Dermis microvascular lymphatic vessel endothelial cell (primary cell): ENCODE measurements at places on chromosomes 6 and 20.
A peak's percentile ranks its signal among the peaks of the same experiment; 100 is the strongest.

GRCh38 chr6:14533446-14533845, 415.9 kb downstream of the CD83 start:
- DNase-seq: no peak

DNA sequence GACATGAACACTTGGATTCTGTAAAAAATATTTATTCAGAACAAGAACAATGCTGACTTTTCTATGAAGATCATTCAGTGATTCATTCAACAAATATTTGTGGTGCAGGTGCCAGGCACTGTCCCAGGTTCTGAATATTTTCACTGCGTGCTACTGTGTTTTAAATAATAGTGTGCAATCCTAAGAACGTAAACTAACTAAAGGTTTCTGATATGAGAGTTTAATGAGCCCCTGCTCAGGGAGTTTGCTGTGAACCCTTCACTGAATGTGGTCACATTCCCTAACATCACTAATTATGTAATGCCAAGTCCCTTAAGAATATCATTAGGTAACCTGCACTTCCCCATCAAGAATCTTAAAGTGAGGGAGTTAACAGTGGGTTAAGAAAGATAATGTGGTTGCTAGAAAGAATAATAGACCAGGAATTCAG, 1.7 kb upstream of the TMEM170B start:
- DNase-seq: peak; percentile 81

DNA sequence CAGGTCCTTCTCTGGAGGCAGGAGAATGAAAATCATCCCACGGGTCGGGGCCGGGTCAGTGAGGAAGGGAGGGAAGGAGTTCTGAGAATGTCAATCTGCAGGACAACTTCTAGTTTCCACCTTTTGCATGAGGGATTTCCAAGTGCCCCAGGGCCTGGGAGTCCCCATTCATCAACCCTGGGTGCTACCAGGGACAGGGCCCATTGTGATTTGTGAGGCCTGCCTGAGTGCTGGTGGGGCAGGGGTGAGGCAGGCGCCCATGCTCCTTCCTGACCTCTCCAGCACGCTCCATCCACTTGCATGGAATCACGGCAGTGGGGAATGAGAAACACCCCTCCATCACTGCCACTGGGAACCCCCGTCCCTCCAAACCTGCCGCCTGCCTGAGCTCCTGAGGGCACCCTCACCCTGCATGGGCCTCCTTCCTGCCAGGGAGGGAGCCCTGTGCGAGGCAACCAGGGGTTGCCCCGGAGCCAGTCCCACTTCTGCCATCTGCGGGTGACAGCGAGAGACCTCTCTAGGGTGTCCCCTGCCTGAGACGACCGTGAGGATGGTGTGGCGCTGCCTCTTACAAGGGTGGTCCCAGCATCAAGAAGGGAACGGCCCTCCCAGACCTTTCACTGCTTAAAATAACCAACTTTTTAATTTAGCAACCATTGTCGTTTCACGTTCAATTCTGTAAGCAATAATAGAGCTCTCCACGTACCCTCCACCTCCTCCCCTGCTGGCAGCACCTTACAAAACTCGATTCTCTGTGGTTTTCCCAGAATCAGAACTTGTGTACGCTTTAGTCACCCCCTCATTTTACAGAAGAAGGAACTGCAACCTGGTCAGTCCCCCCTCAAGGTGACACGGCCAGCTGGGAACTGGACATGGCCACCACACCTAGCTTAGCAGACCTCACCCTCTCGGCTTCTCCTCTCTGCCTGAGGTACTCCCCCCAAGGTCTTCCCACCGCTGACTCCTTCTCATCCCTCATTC, 28.6 kb downstream of the PMEPA1 start:
- no peak for DNase-seq

DNA sequence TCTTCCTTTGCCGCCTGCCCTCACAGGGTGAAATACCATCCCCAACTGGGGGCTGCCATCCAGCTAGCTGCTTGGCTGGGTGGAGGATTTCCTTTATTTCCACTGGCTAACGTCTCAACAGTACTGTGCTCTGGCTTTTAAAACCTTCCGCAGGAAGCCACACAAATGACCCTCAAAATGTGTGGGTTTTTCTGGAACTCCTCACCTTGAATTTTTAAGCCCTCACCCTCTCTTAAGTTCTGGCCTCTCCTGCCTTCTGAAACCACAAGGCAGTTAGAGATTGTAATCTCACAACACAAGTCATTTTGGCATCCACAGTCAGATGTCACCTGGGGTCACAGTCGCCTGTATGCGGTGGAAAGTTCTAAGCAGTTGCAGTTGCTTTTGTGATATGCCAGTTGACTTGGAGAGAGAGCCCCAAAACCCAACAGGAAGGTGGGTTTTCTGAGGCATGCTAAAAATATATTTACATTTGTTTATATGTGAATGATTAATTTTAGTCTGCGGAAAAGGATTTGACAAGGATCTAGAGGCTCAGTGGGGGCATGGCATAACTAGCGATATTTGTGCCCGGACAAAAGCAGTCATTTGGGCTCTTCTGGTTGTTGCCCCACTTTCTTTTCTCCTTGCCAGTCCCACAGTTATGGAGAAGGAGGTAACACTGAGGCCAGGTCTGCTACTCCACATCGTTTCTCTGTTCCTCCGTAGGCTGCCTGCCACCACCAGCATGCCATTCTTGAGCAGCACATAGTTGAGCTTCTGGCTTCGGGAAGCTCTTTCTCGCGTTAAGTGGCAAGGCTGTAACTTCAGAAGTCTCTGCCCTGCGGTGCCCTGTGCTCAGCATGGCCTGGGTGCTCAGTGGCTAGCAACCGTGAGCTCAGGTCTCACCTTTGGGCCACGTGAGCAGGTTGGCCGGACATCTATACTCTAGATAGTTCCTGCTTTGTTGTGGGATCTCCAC, 335.3 kb downstream of the CD83 start:
- DNase-seq: no peak

DNA sequence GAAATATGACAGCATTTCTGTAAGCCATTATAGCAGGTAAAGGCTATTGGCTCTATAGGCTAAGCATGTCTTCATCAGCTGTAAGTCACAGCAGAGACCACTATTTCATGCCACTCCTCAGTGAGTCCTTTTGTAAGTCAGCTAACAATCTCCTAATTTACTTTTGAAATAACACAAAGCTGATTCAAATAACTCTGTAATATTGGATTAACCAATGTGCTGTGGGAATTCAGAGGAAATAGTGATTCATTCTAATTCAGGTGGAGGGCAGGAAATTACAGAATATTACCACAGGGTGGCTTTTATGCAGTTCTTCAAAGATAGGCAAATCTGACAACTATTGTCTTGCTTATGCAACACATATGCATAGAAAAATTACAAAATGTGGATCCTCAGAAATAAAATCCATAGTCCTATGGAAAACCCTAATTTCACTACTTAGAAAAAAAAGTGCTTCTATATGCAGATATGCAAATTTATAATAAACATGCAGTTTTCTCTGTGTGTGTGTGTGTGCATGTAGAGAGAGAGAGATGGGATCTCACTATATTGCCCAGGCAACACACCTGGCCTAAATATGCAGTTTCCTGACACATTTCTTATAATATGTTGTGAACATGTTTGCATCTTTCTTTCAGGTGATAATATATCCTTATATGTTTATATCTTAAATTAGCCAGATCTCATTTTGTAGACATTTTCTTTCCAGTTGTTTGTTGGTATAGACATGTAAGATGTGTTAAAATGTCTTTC, 4.8 kb upstream of the SMIM28 start:
- DNase-seq: peak; percentile 55

- no peak for DNase-seq
These were observed 40.3 kb downstream of the TRERF1 start for GRCh38 chr6:42411406-42411805.

GRCh38 chr6:38933426-38933825, 115.2 kb upstream of the GLP1R start:
- peak; percentile 38 for DNase-seq

- no peak for DNase-seq
These were observed 167.1 kb upstream of the SLC24A3 start for GRCh38 chr20:19045371-19045770.

GRCh38 chr6:85672623-85673022, 29.9 kb upstream of the SYNCRIP start:
- DNase-seq: no peak

DNA sequence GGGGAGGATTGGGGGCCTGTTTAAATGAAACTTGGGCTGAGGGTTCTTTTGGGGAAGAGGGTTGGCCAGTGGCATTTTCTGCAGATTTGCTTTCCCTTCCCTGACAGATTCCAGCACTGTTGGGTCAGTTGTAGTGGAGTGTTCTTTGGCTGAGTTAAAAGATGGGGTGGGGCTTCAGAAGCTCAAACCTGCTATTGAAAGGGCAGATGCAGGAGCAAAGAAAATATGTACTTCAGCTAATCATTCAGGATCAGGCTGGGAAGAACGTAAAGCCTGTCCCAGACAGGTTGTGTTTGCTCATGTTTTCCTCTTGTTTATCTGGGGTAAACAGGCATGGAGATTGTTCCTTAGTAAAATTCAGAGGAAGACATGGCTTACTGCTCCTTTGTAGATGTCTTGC, 2.5 kb downstream of the SASH1 start:
- DNase-seq: no peak

DNA sequence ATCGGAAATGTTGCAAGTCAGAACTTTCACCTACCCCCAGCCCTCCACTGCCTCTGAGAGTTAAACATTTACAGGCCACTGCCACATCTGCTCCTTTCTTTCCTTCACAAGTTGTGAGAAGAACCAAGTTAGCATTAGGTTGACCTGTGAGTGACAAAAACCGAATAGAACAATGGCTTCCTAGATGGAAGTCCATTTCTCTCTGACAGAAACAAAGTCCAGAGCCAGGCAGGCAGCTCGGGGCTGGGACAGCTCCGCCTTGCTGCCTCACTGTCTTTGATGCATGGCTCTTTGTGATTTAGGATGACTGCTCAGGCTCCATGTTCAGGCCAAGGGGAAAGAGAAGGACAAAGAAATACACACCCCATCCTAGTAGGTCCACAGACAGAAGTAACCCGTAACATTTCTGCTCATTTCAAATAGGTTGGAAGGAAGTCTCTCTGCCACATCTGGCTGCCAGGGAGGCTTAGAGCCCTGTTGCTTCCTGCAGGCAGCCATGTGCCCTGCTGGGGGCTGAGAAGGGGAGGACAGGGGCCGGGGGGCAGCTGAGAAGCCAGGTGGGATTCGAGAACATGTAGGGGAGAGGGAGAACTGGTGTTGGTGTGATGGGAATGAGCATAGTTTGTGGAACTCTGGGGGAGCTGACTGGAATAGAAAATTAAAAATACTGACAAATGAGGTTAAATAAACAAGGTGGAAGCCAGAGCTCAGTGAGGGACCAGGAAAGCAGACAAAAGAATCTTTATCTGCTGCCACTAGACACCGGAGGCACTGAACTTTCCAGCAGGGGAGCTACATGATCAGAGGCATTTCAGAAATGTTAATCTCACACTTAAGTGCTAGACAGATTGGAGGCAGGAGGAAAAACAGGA, 19.5 kb upstream of the IER3 start:
- peak; percentile 91 for DNase-seq

GRCh38 chr6:3343089-3343883, 84.5 kb downstream of the PSMG4 start:
- no peak for DNase-seq

DNA sequence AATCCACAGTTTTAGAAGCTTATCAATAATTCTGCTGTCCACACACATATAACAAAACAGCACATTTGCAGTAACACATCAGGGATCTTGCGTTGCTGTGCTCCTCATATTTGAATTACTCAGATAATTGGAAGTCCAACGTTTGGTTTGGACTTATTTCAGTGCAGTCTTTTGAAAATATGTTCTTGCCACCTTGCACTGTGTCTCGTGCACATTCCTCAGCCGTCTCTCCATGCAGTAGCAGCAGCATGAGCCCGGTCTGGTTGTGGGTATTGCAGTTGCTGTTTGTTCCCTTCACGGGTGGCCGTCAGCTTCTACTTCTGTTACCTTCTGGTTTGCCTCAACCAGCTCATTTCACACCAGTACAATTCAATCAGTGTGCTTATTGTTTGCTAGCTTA, 215.5 kb downstream of the SLC24A3 start:
- no peak for DNase-seq

DNA sequence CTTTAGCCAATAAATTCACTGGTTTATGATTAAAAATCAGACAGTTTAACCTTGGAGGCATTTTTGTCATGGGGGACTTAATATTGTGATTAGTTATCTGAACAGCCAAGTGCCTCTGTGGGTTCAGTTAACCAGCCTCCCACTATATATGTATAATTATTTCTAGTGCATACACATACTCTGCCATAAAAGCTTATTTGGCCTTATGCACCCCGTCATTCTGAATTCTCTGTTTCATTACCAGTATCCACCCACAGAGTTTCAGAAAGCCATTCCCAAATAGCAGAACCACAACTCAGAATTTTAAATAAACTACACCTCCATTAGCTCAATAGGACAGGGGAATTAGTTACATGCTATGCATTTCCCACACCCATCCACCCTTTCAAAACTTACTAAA, 279.7 kb downstream of the ZFAND3 start:
- no peak for DNase-seq

- DNase-seq: no peak
These were observed 12.2 kb downstream of the TGIF2 start for GRCh38 chr20:36585410-36586125.

GRCh38 chr6:115643762-115644161, 416.9 kb downstream of the FRK start:
- no peak for DNase-seq

DNA sequence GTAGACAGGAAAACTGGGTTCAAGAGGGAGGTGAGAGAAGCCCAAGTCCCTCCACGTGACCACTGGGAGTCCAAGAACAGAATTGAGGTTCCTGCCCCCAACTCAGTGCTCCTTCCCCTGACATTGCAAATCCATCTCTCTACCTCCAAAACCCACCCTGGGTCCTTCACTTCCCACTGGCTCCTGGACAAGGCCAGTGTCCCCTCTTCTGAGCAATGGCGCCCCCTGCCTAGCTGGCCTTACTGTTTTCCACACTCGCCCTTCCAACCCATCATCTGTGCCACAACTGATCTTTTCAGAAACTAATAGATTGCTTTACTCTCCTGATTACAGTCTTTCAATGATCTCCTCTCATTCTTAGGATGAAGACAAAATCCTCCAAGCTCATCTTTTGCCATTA, 200.3 kb downstream of the ANKRD60 start:
- DNase-seq: no peak

DNA sequence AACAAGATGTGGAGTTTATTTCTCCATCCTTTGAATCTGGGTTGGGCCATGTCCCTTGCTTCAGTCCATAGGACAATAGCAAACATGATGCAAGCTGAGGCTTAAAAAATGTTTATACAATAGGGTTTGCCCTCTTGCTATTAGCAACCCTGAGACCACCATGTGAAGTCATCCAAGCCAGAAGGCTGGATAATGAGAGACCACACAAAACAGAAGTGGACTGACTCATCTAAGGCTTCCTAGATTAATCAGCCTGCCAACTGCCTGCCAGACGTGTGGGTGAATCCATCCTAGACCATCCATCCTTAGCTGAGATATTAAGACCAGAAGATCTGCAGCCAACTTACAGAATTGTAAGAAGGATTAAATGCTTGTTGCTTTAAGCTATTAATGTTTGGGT, 38.1 kb upstream of the ISM1 start:
- no peak for DNase-seq

GRCh38 chr6:116364321-116364720, 6.4 kb upstream of the DSE start:
- DNase-seq: no peak

- no peak for DNase-seq
These were observed 15.6 kb downstream of the BCLAF1 start for GRCh38 chr6:136274062-136274461.

GRCh38 chr20:63116412-63117106, 99.4 kb downstream of the YTHDF1 start:
- no peak for DNase-seq
